ENCODE measurements at places on chromosomes 4 and X.

- DNase-seq: no peak
Observed at GRCh38 chrX:137387646-137388045, 178.3 kb upstream of the ZIC3 start.

GRCh38 chr4:139767585-139767984, 102.0 kb downstream of the MGST2 start:
- no peak for DNase-seq

DNA sequence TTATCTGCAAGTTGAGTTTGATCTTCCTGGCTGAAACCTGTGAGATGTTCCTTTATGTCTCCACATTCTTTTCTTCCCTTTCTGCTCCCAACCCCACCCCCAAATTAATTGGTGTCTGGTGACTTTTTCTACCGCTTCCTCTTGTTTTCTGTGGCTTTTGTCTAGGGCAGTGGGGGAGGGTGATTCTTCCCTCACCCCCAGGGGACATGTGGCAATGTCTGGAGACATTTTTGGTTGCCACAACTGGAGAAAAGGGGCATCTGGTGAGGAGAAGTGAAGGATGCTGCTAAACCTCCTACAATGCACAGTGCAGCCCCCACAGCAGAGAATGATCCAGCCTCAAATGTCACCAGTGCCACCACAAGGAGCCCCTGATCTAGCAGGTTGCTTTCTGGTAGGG, 152.9 kb downstream of the NHS start:
- no peak for DNase-seq

DNA sequence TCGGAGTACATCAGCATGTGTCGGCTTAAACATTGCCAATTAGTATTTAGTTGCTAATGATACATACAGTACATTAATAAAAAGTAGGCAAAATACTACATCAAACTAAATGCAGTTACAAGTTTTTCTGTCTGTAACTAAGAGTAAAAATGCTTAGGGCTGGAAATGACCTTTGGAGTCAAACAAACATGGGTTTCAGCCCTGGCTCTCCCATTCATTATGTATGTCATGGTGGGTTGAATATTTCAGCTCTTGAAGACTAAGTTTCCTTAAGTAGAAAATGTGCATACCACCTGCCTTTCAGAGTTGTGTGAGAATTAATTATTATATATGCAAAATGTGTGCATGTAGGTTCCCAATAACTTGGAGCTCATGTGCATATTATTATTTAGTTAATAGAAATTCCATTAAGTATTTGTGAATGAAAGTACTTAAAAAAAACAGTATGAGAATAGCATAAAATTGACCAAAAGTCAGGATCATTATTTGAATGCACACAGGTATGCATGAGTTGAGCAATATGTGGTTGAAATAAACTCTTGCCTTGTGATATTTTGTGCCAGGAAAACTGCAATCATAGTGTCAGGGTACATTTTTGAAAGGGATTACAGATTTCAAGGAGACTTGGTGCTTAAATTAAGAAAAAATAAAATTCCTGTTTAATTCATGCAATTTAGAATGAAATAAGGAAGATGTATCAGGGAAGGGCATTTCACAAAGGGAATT, 2048.7 kb downstream of the PCDH7 start:
- DNase-seq: no peak

DNA sequence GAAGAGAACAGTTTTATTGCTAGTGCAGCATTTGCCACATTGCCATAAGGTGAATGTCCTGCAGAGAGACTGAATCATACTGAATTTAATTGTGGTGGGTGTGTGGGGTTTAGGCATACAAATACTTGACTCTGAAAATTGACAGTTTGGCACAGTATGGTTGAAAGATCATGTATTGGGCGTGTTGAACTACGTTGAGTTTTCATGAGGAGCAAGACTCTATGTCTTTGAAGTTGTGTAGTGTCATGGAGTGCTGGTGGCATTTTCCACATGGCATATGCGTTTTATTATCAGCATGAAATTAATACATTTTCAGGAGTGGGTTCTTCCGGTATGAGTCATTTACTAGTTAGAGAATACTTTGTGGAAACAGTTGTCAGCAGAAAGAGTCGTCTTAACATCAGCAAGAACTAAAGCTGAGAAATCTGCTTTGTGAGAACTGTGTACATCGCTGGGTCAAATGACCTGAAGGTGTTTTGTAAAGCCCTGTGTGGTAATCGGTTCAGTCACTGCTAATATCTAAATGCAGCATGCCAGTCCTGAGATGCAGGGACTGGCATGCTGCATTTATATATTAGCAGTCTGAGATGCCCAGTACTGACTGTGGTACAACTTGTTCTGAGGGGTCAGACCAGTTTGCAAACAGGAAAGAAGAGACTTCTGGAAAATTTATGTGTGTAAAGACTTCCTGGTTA, 50.3 kb downstream of the ARHGAP10 start:
- no peak for DNase-seq

GRCh38 chr4:121227341-121227792, 63.2 kb upstream of the TNIP3 start:
- no peak for DNase-seq

- no peak for DNase-seq
Observed at GRCh38 chr4:81930506-81931238, 443.1 kb downstream of the HNRNPD start.

GRCh38 chr4:74203467-74203866, 45.5 kb downstream of the MTHFD2L start:
- no peak for DNase-seq

DNA sequence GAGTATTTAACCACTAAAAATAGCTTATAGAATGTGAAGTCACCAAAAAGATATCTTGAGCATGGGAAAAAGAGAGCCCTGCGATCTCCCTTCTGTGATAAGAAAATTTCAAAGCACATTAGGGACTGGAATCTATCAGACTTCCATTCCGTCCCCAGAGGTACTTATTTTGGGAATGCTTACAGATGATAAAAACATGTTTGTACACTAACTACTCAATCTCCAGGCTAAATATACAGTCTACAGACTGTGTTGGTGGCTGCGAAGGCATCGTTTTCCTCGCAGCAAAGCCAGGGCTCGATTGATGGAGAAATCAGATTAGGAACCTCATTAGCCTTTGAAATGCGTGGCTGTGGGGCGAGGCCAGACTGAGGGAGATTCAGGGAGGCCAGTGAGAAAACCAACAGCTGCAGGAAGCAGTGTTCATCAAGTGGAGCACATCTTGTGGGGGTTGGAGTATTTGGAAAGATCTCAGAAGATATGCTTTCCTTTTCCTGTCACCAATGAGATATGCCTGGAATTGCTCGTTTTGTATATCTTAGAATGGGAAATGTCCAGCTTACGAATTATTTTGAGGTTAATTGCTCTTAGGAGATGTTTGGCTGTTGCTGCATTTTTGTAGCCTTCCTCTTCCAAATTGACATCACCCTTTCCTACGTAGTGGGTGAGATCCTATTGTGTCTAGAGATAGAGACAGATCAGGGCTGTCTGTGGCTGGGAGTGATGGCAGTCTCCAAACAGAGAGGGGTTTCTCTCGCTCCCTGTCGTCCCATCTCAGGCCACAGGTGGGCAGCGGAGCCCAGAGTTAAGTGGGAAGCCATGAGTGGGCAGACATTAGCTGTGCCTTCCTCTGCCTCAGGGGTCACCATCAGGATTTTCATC, 224.9 kb upstream of the FAT1 start:
- DNase-seq: no peak

DNA sequence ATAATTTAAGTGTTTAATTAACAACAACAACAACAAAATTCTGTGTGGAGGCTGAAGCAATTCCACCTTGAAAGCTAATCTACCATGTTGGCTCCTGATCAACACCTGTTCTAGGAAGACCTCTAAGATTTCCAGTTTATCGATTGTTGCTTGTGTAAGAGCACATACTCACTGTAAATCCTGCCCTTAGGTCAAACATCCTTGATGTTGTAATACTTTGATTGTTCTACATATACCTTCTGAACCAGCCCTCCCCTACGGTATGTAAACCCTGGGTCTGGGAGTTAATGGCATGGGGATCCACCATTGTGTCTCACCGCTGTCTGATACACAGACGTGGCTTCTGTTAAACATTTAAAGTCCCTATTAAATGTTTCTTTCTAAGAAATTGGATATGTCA, 73.2 kb downstream of the RASL11B start:
- no peak for DNase-seq

DNA sequence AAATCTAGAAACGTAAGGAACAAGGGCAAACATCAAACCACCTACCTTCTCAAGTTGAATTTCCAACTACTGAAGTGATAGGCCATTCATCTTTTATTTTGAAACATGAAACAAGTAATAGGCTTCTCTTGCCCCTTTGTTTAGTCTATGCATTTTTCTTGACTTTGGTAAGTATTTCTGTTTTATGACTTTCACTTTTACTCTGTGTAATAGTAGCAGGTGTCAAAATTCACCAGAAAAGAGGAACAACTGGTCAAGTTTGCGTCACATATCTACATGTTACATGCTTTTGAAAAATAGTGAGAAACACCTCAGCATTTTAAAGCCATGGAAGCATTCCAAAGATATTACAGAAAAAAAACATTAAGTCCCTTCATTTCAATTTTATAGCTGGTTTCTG, 157.1 kb upstream of the FTHL17 start:
- no peak for DNase-seq

DNA sequence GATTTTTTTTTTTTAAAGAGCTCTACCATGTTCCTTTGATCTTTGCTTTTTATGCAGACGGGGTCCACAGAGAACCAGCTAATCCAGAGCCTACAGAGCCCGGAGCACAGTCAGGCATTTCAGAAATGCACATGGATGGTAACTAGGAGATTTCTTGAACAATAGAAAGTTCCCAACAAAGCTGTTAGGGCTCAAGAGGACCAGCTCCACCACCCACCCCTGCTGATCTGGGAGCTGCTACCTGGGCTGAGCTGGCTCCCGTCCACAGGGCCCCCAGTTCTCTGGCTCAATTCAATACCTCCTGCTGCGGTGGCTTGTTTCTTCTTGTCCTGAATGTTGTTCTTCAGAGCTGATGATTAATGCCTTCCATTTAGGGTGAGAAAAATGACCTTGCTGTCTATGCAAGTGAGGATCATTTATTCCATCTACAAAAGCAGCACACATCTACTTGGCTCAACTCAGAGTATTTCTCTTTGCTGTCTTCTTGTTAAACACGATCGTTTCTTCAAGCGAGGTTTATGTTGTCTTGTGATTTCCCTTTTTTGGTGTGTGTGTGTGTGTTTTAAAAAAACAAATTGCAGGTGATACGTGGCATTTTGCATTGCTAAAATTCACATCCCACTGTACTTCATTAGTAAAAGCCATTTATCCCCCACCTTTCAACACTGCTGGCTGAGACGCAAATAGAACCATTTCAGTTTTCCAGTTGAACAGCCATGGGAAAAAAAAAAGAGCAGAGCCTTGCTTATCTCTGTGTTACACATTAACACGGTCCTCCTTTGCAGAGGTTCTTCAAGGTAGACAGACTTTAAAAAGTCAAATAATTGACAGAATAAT, 31.3 kb downstream of the IGFBP7 start:
- no peak for DNase-seq

DNA sequence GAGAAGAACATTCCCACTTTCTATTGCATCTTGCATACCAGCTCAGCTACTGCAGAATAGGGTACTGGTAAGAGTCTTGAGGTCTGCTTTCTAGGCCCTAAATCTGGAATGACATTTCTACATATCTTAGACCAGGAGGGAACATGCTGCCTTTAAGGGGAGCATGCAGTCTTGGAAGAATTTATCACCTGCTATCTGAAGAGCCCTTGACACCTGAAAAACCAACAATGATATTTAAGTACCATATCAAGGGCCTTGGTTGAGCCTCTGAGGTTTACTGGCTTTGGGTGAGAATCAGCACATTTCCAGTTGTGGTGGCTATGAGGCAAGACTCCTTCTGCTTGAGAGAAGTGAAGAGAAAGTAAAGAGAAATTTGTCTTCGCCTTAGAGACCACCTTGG, 436.8 kb upstream of the SPANXN1 start:
- DNase-seq: no peak

DNA sequence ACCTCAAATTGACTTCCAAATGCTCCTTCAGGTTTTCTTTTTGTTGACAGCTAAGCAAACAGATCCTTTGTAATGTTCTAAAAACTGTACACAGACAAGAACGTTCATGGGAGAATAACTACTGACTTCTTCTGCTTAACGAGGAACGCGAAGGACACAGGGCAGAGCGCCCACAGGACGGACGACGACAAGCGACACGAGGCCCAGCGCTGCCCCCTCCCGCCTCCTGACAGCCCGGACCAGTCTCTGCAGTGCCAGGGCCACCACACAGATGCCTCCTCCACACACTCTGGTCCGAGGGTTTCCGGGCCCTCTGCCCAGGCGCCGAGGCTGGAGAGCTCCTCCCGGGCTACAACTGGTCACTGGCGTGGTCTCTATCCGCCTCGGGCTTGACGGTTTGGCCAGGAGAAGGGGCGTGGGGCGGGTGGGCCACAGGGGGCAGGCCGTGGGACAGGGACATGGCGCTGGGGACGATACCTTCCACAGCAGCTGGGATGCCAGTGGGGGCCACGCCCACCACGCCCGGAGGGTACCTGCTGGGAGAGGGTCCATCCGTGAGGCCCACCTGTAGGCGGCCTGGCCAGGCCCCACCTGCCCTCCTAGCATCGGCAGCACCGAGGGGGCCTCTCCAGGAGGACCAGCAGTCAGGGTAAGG, 36.9 kb downstream of the CTBP1 start:
- DNase-seq: no peak

DNA sequence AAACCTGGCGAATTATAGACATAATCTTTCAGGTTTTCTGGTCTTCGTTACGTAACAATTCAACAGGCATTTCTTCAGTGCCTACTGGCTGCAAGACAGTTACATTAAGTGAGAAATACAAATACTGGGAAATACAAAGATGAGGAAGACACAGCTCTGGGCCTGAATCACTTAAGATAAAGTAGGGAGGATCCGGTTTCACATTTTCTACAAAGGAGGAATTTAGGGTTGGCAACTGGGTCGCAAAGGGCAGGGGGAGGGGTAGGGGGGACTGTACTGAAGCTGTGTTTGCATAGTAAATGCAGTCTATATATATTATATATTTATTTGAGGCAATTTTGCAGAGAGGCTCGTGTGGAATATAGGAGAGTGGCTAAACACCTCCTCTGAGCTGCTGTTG, 107.4 kb downstream of the MAML3 start:
- DNase-seq: no peak

GRCh38 chr4:151325111-151325948, at the start of gene SH3D19:
SH3D19 (minus strand) TSS chr4:151325605; CDS start chr4:151325352, 253 bp downstream.
- DNase-seq: no peak

DNA sequence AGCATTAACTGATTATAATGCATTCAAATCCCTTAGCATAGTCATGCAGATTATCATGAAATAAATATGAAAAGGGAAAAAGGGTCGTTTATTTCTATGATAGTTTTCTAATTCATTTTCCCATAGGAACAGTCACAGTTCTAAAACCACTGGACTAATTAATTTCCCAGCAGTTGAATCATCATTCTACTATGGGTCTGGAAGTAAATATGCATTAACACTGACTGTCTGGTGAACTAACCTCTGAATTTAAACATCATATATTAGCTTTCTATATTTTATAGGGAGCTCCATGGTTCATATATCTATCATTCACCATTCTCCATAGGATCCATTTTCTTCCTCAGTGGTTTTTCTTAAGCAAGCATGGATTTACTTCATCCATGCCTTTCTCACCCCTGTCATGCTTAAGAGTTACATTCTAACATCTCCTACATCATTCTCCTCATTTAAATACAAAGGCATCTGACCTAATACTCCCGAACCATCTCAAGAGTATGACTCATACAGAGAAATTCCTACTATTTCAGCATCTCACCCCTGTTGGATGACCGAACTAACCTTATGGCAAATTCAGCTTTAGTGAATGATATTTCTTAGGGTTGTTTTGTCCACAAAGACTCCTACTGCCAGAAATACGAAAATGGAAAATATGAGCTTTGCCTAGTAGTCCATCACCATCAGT, 198.7 kb upstream of the ADAMTS3 start:
- DNase-seq: no peak

All from CD4-positive, alpha-beta T cell treated with Interleukin-15 for 1 hour (primary cell).